ENCODE measurements at places on chromosomes 3 and 15.

- DNase-seq: no peak
Observed at GRCh38 chr3:171245796-171246765, 214.1 kb downstream of the TNIK start.

DNA sequence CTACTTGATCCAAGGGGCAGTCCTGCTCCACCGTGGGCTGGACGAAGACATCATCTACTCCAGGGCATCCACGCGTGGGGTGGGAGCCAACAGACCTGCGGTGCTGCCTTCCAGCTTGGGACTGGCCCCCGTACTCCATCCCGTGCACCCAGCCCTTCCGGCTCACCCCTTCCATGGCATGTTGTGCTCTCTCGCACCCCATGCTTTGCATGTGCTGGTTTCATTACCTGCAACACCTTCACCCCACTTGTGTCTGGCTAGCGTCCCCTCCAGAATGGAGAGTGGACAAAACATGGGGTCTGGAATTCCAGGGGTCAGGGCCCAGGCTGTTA, 30.2 kb downstream of the SEMA7A start:
- no peak for DNase-seq

GRCh38 chr15:68364028-68364659, 67.8 kb downstream of the ITGA11 start:
- DNase-seq: no peak

DNA sequence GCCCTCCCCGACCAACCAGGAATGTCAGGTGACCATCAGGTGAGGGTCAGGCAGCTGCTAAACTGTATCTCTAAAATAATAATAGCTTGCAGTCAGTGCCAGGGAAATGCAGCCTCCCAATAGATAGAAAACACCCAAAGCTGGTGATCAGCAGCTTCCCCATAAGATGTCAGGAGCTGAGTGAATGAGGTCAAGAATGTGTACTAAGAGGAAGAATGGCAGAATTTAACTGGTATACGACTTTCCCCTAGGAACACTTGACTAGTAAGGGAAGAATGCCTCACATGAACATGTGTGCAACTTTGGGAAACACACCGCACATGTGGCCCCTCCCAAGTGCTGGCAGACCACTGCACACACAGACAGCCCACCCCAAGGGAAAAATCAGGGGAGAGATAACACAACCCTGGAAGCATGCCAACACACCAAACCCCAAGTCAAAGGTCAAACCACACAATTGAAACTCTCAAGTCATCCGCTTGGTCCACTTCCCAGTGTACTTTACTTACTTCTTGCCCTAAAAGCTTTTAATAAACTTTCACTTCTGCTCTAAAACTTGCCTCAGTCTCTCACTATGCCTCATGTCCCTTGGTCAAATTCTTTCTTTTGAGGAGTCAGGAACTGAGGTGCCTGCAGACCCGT, 806.5 kb downstream of the OTOL1 start:
- peak; percentile 14 for DNase-seq

GRCh38 chr3:77038468-77038929, 1.4 kb upstream of the ROBO2 start:
- peak; percentile 84 for DNase-seq

GRCh38 chr3:9074079-9074478, 110.8 kb upstream of the RAD18 start:
- DNase-seq: peak; percentile 84

DNA sequence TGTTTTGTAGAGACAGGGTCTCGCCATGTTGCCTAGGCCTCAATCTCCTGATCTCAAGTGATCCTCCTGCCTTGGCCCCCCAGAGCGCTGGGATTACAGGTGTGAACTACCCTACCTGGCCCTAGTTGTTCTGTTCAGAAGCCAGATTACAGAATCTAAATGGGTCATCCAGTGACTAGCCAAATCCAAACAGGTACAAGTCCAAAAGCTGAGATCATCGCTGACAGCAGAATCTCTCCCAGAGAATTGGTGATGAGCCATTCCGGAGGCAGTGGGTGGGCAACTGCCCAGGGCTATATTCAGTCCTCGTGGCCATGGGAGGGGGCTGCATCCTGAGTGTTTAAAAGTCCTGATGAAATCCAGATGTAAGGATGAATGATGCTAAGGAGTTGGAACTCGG, 47.5 kb upstream of the SEMA4B start:
- peak; percentile 17 for DNase-seq

GRCh38 chr3:194323785-194324735, 27.1 kb downstream of the CPN2 start:
- peak; percentile 88 for DNase-seq

DNA sequence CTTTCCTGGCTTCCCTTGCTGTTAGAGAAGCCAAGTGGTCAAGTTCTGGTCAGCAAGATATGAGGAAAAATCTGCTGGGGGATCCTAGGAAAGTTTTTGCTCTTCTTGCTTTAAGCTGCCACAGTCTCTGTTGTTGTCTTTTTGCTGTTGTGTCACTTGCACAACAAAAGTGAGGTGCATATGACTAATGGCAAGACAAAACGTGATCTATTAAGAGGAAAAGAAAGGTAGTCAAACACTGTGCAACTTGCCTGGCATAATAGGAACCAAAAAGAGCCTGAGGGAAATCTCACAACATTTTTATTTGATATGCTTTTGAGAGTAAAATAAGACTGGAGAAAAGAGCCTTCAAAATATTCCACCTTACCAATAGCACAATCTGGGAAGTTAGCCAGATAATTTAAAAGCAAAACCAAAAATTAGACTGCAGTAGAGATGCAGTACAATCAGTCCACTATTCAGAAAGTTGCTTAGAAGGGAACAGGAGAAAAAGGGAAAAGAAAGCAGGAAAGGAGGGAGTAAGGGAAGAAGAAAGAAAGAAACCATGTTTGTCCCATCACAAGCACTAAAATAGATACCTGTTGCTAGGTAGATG, 110.0 kb upstream of the SLC4A7 start:
- DNase-seq: no peak

GRCh38 chr3:151813799-151814198, at the start of gene AADAC:
Gene AADAC (plus strand): TSS chr3:151814116. CDS start chr3:151814163, 47 bp downstream.
- DNase-seq: no peak

GRCh38 chr3:126180477-126181397, at the start of gene ALDH1L1:
Gene ALDH1L1 (minus strand): TSS chr3:126180586. CDS start chr3:126160979, 19,607 bp downstream.
- DNase-seq: peak; percentile 10

DNA sequence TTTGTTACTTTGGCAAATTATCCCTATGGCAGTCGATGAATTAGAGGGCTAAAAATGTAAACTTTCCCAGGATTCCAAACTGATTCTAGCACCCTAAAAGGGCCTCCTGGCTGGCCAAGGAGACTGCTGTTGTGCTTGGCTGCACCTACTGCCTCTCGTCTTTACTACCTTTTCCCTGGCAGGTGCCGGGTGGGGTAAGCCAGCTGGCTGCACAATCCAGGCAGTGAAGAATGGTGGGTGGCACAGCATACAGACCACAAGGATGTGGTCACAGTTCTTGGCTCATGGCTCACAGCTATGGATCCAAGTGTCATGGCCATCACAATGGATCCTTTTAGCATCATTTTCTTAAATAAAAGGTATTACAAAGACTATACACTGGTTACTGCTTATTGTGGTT, 20.7 kb upstream of the SLC25A26 start:
- no peak for DNase-seq

DNA sequence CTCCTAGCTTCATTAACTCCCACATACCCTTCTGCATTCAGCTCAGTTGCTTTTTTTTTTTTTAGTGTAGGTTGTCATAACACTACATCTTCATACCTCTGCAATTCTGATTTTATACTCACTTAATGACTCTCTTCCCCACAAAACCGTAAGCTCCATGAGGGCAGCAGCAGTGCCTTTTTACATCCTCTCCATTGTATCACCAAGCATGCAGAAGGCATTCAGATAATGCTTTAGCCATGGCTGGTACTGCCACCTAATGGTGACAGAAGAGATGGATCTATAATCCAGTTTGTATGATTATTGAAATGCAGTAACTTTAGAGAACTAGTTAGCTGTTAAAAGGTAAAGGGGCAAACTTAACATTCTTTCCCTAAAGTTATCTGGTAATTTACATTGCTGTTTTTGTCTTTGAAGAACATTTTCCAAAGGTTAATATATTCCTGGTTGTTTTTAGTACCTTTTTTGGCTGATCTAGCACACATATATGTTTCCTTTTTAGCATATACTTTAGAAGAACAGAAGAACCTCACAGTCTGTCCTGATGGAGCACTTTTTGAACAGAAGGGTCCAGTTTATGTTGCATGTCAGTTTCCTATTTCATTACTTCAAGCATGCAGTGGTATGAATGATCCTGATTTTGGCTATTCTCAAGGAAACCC, 36.8 kb downstream of the ATP1B3 start:
- peak; percentile 61 for DNase-seq

- DNase-seq: peak; percentile 33
Observed at GRCh38 chr3:98695796-98696195, 67.3 kb upstream of the ST3GAL6 start.

DNA sequence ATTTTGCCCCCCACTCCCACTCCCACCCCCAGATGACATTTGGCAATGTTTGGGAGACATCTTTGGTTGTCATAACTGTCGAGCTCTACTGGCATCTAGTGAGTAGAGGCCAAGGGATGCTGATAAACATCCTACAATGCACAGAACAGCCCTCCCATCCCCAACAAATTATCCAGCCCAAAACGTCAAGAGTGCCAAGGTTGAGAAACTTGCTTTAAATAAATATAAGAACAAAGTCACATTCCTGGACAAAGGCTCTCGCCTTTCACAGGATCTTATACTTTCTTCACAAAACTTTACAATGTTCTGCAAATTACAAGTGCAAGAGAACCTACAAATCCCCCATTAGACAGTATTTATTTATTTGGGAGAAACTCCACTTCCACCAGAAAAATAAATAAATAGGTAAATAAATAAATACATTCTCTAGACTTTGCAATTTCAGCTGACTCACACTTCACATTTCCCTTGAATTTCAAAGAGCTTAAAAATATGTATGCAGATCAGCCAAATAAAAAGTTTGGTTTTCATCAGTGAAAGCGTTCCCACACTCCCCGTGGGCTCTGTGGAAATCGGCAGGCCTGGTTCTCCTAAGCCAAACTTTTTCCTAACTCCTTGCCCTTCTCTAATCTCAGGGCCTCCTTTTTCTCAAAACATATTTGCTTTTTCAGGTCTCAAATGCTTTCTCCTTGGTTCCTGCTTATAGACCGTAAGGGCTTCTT, 12.7 kb upstream of the CPA3 start:
- DNase-seq: no peak

GRCh38 chr3:130378677-130379191, 33.3 kb downstream of the COL6A5 start:
- DNase-seq: no peak

GRCh38 chr3:99094606-99095005, 193.1 kb upstream of the DCBLD2 start:
- DNase-seq: no peak

DNA sequence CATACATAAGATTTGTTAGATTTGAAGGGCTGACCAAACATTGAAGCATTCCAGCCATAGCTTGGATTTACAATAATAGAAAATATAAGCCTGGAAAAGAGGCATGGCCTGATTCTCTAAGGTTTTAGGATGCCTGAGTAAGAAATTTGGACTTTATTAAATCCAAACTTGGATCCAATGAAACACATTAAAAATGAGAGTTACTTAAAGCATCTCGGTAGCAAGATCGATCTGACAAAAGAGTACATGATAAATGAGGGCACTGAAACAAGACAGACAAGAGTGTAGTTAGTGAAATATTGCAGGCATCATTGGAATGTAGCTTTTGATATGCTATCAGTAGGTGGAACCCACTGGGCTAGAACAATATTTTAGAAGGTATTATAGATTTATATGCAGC, 855.7 kb upstream of the DPPA4 start:
- DNase-seq: no peak

DNA sequence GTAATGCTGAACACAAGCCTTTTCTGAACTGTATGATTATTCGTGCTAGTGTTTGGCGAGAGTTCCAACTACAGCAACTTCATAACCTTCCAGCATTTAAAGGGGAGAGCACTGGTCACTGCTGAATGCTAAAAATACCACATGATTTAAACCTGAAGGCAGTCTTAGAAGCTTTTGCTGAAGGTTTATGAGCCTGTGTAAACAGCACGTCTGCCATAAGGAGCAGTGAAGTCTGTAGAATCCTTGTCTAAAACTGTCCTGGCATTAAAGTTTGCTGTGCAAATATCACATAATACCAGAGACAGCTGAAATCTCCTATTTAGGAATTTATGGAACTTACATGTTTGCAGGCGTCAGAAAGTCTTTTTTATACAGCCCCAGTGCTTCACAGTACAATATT, 5.9 kb downstream of the SATB1 start:
- DNase-seq: no peak

DNA sequence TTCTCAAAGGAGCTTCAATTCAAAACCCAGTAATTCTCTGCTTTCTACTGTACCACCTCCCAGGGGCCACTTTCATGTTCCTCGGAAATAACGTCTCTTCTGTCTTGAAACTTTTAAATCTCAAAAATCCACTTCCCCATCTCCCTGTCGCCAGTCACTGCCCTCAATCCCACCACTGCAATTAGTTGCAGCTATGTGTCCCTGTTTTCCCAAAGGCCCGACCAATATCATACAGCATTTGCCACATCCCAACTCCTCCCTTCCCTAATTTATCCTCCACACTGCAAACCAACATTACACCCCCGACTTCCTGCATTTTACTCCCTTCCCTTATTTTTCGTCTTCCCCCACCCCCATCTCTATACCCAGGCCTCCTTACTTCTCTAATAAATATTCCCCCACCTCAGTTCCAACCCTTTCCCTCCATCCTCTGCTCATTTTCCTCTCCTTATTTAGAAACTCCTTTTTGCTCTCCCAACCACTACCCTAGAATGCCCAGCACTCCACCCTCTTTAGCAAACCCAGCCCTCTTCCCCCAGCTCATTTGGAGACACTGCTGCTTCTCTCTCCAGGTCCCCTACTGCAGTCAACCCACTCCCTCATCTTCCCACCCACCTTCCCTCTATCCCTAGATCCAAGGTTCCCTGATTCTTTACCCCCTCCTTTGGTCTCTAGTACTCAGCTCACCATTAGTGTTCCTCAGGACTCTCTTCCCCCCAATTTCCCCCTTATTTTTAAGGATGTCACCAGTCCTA, 1.1 kb downstream of the NPTN start:
- DNase-seq: peak; percentile 75

- DNase-seq: peak; percentile 81
Observed at GRCh38 chr3:135513106-135514059, 452.1 kb upstream of the PPP2R3A start.

GRCh38 chr3:15905041-15905440, 107.3 kb upstream of the ANKRD28 start:
- no peak for DNase-seq

DNA sequence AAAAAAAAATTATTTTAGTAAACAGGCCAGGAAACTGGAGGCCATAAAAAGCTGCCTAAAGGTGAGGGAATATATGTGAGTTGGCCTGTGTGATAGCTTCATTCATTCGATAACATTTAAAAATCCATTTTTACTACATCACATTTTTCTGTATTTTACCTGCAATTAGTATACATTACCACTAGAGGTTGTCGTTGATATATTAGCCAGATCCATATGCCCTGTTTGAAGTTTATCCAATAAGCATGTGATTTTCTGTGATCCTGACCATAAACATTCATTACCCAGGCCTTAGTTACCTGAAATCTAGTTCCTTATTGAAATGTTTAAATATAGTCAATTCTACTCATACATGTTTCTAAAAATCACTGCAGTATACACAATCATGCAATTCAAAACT, 71.4 kb downstream of the ARNT2 start:
- no peak for DNase-seq

Measured in fibroblast of skin of right biceps (primary cell).